COR-L47 (cell line): ENCODE measurements at places on chromosomes 1 and 21.

DNA sequence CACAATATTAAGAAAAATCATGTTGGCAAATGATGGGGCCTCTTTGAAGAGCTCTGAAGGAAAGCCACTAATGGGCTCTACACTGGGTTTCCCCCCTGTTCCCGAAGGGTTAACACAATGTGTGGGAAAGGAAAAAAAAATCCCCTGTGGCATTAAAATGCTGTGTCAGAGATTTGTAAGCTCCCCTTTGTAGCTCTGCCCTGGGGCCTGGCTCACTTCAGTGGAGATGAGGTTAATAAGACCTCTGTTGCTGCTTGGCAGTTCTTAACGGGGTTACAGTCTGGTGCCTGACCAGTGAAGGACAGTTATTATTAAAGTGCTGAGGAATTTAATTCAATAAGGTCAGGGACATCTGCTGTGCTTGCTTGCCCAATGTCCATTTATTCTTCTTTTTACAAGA, 129.7 kb upstream of the UBE2U start:
- DNase-seq: no peak

- DNase-seq: no peak
Observed at GRCh38 chr1:5200006-5200405, 545.6 kb downstream of the AJAP1 start.

DNA sequence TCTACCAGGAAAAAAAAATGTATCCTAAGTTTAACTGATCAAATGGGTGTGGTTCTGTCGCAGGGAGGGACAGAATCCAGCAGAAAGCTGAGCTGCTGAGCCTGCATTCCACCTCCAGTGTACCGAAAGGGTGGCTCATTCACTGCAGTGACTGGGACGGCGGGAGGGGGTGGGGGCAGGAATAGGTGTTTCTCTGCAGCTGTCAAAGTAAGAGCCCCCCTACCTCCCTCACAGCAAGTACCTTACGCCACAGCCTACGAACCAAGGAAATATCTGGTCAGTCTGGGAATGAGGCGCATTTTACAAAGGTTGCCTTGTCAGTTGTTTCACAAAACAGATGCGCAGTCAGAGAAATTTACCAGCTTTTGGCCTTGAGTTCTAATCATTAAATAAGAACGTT, 1.7 kb downstream of the S100B start:
- DNase-seq: no peak

- no peak for DNase-seq
Observed at GRCh38 chr1:28822799-28823198, 10.8 kb downstream of the OPRD1 start.

- DNase-seq: no peak
Observed at GRCh38 chr1:172345077-172345476, 75.4 kb upstream of the C1orf105 start.

DNA sequence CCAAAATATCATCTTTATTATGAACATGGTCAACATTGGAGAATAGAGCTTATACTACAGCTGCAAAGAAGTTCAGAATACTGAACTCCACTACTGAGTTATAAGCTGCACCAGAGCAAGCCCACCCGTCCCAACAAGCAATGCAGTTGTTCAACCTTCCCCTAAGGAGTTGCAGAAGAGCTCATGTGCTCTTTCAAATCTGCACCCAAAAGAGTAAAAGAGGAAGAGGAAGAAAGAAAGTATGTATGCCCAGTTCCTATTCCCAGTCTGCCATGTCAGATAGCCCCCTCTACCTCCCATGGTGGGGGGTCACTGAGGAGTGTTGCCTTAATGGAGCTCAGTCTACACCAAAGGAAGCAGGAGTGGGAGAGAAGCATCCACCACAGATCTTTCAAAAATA, 6.9 kb downstream of the C1orf162 start:
- DNase-seq: no peak

- no peak for DNase-seq
Observed at GRCh38 chr1:110237386-110238152, 27.5 kb downstream of the KCNC4 start.

- DNase-seq: no peak
Observed at GRCh38 chr1:57204091-57204490, 219.8 kb downstream of the DAB1 start.

DNA sequence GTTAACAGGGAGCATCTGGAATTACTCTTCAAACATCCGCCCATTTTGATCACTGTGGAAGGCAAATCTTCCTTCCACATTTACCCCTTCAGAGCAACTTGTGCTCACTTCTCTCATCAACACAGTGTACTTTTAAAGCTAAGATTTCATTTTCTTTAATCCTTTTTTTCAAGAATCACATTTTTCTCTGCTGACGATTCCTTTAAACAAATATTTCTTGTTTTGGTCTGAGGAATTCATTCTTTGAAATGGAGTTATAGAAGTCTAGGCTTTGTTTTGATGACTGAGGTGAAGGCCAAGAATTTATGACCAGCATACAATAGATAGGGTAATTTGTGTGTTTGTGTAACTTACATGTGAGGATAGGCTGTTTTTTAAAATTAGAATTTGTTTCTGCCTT, 25.6 kb downstream of the LRRC42 start:
- no peak for DNase-seq

GRCh38 chr1:228016653-228017355, 10.0 kb downstream of the WNT3A start:
- no peak for DNase-seq

- no peak for DNase-seq
Observed at GRCh38 chr1:234559152-234559901, 50.7 kb downstream of the IRF2BP2 start.

- DNase-seq: peak; percentile 9
Observed at GRCh38 chr1:76048219-76048618, 26.3 kb upstream of the ST6GALNAC3 start.

DNA sequence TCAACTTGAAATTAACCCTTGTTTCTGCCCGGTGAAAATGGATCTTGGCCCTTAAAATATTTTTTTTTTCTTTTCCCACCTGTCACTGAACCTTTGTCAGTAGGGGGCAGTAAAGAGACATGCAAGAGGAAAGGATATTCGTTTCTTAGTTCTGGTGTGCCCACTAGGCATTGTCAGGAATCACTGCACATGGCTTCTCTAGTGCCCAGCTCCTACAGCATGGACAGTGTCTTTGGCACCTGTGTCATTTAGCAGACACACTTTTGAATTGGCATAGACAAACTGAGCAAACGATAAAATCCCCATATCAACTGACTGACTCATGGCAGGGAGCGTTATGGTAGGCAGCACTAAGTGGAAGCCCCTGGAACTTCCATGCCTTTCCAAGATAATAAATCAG, 1048.1 kb downstream of the BRINP3 start:
- DNase-seq: no peak

DNA sequence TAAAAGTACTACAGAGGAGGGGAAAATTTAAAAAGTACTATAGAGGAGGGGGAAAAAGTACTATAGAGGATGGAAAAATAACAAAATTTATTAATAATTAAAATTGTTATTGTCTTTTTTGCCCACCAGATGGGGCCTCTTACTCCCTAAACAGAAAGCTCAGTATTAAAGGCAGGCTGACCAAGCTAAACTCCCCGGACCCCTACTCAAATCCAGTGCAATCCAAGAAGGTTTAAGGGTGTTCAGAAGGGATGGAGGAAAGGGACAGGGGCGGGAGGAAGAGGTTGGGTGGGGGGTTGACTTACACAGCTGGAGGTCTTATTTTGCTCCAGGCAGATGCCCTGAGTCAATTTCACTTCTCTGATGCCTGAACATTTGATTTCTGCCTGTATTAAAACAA, 13.7 kb downstream of the CD34 start:
- DNase-seq: peak; percentile 7

DNA sequence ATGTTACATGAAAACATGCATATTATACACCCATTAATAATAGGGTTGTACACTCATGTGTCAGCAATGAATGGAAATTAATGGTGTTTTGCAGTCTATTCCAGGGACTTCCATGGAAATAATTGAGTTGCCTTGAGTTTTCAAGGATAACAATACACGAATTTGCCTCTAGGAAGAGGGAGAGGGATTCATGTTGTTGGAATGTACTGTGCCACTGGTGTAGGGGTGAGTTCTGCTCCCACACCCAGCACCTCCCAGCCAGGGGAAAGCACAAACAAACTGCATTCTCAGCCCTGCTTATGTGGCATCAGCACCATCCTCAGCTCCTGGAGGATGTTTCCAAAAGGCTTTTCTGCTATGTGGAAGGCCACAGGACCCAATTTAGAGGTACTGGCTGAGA, 57.8 kb downstream of the BCAR3 start:
- no peak for DNase-seq

- no peak for DNase-seq
Observed at GRCh38 chr1:162676750-162677149, 44.5 kb downstream of the DDR2 start.

- DNase-seq: no peak
Observed at GRCh38 chr1:1895456-1896336, 4.8 kb upstream of the GNB1 start.

- no peak for DNase-seq
Observed at GRCh38 chr1:72285074-72285425, 2.7 kb upstream of the NEGR1 start.

DNA sequence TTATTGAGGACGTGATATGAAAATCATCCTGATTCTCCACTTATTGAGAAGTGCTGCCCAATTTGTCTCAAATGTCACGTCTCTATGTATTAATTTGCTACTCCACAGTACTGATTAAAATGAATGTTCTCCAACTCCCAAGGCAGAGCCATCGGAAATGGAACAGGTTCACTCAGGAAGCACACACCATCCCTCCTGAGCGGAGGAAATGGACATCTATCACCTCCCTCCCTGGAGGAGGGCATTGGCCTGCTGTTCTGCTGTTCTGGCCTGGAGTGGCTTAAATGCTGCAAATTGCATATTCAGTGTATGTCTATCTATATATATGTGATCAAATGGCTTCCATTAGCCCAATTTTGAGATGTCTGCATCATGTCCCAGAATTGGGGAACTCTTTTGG, 140.5 kb downstream of the CSMD2 start:
- DNase-seq: no peak

- no peak for DNase-seq
Observed at GRCh38 chr1:17191990-17192242, 13.0 kb upstream of the PADI1 start.

DNA sequence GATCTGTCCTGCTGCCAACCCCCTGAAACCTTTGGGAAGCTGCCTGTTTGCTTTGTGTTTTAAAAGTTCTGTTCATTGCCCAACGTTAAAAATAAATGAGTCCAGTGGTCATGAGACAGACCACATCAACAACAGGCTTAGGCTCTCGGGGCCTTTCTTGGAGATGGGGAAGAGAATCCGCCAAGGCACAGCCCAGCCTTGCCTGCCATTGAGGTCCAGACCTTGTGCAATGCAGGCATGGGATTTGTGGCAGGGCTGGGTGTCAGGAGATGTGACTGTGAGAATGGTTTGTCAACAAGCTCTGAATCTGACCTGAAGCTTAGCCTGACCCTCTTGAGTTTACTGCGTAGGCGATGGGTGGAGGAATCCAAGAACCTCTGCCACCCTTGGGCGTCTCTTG, 4.2 kb downstream of the SPSB1 start:
- no peak for DNase-seq

GRCh38 chr1:163706915-163707314, 385.2 kb downstream of the NUF2 start:
- no peak for DNase-seq

DNA sequence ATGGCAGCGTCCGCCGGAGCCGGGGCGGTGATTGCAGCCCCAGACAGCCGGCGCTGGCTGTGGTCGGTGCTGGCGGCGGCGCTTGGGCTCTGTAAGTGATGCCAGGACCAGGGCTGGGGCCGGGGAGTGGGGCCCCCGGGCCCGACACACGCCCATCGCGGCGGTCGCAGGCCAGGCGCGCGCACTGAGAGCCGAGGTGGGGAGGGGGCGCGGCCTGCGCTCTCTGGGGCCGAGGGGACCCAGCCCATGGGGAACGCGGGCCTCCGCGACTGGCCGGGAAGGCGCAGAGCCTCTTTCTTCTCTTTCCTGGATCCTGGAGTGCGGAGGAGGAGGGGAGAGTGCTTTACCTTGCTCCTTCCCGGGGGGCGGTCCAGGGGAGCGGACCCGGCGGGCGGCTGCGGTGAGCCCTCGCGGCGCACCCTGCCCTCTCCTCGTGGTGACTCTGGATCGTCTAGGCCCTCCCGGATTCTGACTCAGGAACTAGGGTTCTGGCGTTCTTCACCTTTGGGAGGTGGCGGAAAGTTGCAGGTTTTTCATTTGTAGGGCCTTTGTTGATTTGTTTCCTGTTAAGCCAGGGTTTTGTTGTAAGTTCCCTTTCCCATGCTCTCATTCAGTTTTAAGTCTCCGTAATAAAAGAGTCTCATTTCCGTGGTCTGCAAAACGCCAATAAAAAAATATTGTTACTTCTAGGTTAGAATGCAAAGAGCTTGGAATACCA, 529 bp downstream of the MPZL1 start:
- DNase-seq: peak; percentile 49

- no peak for DNase-seq
Observed at GRCh38 chr1:117106478-117106877, 15.1 kb downstream of the TRIM45 start.

DNA sequence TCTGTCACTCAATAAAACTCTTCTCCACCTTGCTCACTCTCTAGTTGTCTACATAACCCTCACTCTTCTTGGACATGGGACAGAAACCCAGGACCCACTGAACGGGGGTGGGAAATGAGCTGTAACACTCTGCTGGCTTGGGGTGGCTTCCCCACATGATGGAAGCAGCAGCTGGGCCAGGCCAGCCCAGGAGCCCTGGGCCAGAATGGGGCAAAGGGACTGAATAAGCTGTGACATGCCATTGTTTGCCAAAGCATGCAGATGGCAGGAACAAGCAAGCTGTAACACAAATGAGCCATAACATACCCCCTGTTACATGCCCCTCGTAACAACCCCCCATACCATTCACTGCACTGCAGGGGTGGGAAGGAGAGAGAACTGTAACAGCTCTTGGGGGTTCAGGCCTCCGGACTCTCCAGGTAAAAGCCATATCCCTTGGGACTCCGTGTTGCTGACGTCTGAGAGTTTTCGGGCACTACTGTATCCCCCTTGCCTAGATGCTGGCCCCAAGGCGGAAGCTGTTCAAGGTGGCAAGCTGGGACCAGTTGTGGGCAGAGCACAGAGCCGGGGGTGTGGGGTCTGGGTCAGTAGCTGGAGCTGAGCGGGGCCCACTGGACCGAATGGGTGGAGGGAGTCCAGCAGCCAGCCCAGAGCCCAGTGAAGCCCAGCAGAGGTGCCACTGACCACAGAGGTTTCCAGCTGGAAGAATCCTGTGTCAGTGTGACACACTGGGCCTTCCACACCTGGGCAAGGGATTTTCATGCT, 56.1 kb upstream of the DMRTB1 start:
- no peak for DNase-seq

- DNase-seq: no peak
Observed at GRCh38 chr1:17158961-17159360, 39.7 kb upstream of the PADI2 start.

GRCh38 chr1:180672505-180672904, 40.7 kb downstream of the XPR1 start:
- DNase-seq: no peak

GRCh38 chr21:34061983-34062382, 11.4 kb upstream of the MRPS6 start:
- no peak for DNase-seq

DNA sequence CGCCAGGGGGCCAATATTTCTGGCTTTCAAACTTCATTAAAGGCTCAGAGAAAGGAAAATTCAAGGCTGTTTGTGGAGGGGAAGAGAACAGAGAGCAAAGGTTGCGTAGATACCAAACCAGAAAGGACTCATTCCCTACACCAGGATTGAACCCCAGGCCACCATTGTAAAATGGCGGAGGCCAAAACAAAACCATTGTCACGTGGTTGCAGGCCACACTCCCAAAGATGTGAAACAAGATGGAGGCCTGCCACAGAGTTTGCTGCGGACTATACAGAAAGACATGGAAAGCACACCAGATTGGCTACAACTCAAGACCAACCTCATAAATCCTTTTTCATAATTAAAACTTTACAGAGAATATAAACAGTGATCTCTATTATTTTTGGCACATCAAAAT, 116.5 kb downstream of the KCNK1 start:
- DNase-seq: no peak
